ENCODE measurements at places on chromosomes 16 and 17.

DNA sequence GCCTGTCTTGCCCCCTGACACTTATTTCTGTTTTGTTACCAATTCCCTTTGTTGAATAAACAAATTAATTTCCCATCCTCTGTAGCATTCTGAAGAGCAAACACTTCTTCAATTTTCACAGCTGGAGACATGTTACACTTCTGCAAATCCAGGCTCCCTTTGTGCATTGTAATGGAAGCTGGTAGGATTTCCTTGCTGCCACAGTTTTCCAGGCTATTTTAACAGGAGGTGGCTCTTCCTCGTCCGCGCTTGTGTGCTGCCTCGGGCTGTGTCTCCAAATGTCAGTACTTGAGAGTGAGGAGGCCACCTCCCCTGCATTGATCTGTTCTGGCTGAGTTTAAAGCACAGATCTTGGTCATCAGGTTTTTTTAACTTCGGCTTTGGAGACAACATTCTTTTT lies 40.0 kb downstream of the SOST start:
- no peak for DNase-seq

- no peak for DNase-seq
Observed at GRCh38 chr17:1104222-1104621, 75.6 kb downstream of the ABR start.

DNA sequence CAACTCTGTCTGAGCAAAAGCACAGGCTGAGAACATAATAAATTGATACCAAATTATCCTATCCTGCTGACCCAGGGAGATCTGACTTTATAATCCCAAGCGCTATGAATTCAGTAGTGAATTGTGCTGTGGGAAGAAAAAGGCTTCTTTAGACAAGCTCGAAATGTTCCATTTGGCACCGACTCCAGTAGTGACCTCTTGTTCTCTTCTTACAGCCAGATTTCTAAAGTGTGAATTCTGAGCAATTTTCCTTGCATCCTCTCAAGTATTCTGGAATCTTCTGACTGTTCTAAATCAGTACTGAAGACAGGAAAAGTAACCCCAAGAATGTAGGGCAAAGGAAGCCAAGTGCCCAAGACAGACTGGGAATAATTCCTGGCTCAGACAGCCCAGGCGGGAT lies 58.2 kb downstream of the CDYL2 start:
- no peak for DNase-seq

- DNase-seq, result no peak
Observed at GRCh38 chr16:25366078-25366477, 108.4 kb upstream of the ZKSCAN2 start.

- DNase-seq, result no peak
Observed at GRCh38 chr17:11651089-11651488, 52.8 kb downstream of the DNAH9 start.
